ENCODE measurements at places on chromosomes 2 and 18. TPM values are rescaled to one million over a fixed set of nuclear protein-coding genes. Genes with fewer than 3 reads are reported as not detected.

GRCh38 chr2:56647997-56648396 is 464.2 kb downstream of the CCDC85A start:
- H3K27ac ChIP-seq: no peak overlapping the region
- no peaks in the 10 kb centered on the region for H3K36me3 ChIP-seq
- H3K27me3 ChIP-seq: no peaks in the 10 kb centered on the region

DNA sequence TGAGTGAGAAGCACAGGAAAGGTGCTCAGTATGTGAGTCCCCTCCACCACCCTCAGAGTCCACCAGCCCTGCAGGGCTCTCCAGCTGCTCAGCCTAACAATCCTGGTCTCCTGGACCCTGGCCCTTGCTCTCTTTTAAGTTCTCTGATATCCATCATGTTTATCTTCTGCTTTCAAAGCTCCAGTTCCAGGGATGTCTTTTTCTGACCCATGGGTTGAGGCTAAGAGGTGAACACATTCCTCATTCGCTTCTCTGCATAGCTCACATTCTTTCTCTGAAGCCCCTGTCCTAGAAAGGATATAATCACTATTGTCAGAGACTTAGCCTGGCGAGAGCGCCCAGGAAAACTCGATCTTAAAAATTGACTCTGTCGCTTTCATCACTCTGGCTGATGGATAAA is 86.4 kb downstream of the ARL4C start:
- H3K4me1 ChIP-seq: no peaks in the 10 kb centered on the region
- H3K27me3 ChIP-seq: no peaks in the 10 kb centered on the region
- H3K36me3 ChIP-seq: no peaks in the 10 kb centered on the region
- peak overlapping the region; percentile 70 for H3K27ac ChIP-seq
- no peak for DNase-seq

DNA sequence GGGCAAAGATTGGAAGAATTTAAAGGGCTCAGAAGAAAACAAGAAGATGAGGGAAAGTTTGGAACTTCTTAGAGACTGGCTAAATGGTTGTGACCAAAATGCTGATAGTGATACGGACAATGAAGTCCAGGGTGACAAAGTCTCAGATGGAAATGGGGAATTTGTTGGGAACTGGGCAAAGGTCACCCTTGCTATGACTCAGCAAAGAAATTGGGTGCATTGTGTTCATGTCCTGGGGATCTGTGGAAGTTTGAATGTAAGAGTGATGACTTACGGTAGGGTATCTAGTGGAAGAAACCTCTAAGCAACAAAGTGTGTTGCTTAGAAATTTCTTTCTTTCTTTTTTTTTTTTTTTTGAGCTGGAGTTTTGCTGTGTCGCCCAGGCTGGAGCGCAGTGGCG is 6.0 kb upstream of the IL1A start:
- no peak for DNase-seq
- no peaks in the 10 kb centered on the region for H3K36me3 ChIP-seq
- H3K27me3 ChIP-seq: no peaks in the 10 kb centered on the region
- H3K27ac ChIP-seq: no peak overlapping the region
- H3K4me3 ChIP-seq: no peak overlapping the region
- no peaks in the 10 kb centered on the region for H3K4me1 ChIP-seq

DNA sequence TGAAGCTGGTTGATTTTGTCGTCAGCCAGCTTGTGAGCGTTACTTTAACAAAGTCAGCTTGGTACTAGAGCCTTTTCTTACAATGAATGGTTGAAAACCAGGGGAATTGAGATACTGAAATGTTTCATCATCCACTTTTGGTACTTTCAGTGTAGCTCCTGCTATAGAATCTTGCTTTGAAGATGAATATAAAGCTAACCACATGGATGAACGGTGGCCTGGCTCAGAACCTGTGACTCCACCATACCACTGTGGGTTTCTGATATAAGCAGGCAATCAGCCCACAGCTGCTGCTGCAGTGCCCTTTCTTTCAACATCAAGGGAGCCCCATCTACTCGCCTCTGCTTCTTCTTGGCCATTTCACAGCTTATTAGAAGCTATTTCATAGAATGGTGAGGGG is 53.2 kb upstream of the GPR45 start:
- no peak overlapping the region for H3K27ac ChIP-seq
- no peaks in the 10 kb centered on the region for H3K36me3 ChIP-seq
- H3K4me1 ChIP-seq: no peaks in the 10 kb centered on the region
- no peaks in the 10 kb centered on the region for H3K27me3 ChIP-seq

SLC8A1 gene
- total RNA-seq: 492 TPM

RPS27A gene
- total RNA-seq: 556 TPM

MYOM1 gene
- total RNA-seq: 219 TPM

GRCh38 chr2:55311444-55311870 is 42.4 kb upstream of the MTIF2 start:
- no peak overlapping the region for H3K27ac ChIP-seq
- peaks cover 53% of the 10 kb centered on the region for H3K36me3 ChIP-seq
- no peak for DNase-seq
- peaks cover 3% of the 10 kb centered on the region for H3K4me1 ChIP-seq
- H3K27me3 ChIP-seq: no peaks in the 10 kb centered on the region
- no peak overlapping the region for H3K4me3 ChIP-seq

GRCh38 chr18:38174594-38174993 is 609.0 kb upstream of the CELF4 start:
- peak; percentile 61 for DNase-seq
- peaks cover 18% of the 10 kb centered on the region for H3K4me1 ChIP-seq
- H3K36me3 ChIP-seq: no peaks in the 10 kb centered on the region
- peak overlapping the region; percentile 52 for H3K27ac ChIP-seq

- no peak overlapping the region for H3K4me3 ChIP-seq
- no peak for DNase-seq
- H3K4me1 ChIP-seq: peaks cover 10% of the 10 kb centered on the region
- H3K27me3 ChIP-seq: no peaks in the 10 kb centered on the region
Measured at GRCh38 chr2:143504397-143504796, 375.2 kb downstream of the ARHGAP15 start.

- no peaks in the 10 kb centered on the region for H3K36me3 ChIP-seq
- no peak overlapping the region for H3K4me3 ChIP-seq
- DNase-seq: no peak
- no peak overlapping the region for H3K27ac ChIP-seq
Measured at GRCh38 chr2:62744603-62745002, 39.1 kb downstream of the EHBP1 start.

GAL3ST2 gene
- 0.18 TPM for total RNA-seq

GRCh38 chr2:105125920-105126319 is 88.1 kb downstream of the MRPS9 start:
- no peak overlapping the region for H3K27ac ChIP-seq
- no peak overlapping the region for H3K4me3 ChIP-seq
- H3K27me3 ChIP-seq: no peaks in the 10 kb centered on the region
- H3K4me1 ChIP-seq: no peaks in the 10 kb centered on the region
- DNase-seq: no peak

DNA sequence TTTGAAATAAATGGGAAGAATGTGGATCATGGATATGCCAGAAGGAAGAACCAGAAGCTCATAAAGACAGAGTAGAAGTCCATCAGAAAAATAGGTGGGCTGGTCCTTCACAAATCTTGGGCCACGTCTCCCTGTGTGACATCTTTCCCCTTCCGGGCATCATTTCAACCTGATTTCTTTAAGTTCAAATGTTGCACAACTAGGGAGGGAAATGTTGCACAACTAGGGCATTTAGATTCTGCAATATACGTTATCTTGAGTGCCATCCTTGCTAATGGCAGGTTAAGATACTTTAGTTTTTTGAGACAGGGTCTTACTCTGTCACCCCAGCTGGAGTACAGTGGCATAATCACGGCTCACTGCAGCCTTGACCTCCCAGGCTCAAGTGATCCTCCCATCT is 129.6 kb downstream of the CERS6 start:
- H3K36me3 ChIP-seq: no peaks in the 10 kb centered on the region
- no peaks in the 10 kb centered on the region for H3K27me3 ChIP-seq
- DNase-seq: no peak
- no peak overlapping the region for H3K4me3 ChIP-seq
- peaks cover 36% of the 10 kb centered on the region for H3K4me1 ChIP-seq

All from cardiac muscle cell (in vitro differentiated cells and primary cell).